HCEC 1CT (cell line): ENCODE measurements at places on chromosomes 16 and 17.

DNA sequence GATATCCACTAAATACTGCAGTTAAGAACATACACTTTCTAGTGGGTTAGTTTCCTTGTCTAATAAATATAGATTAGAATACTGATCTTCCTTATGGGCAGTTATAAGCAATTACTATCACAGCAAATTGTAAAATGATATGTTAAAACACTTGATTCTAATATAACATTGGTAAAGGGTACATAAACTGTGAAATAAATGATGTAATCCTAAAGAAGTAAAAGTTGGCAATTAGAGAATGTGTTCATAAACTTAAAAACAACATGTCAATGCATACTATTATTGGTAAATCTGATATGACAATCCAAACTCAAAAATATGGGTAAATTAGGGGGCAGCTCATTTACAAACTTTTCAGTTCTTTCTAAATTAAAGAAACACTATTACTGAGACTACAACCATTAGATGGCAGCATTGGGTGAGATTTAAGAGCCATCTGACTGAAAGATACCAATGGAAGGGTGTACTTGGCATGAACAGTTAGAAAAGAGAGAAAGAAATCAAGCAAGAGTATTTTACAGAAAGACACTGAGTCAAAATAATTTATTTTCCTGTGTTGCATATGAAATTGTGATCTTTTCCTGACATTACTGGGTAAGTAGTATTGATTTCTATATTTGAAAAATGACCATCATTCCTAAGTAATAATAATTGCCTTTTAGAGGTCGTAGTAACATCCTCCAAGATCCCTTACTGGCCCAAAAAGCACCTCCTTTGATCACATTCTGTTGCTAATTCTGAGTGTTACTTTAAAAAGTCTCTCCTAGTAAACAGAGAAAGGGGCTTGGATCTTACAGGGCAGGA is 119.6 kb downstream of the SPAG9 start:
- peak; percentile 67 for DNase-seq

- no peak for DNase-seq
These were observed 144.9 kb downstream of the WWOX start for GRCh38 chr16:78244131-78244895.

DNA sequence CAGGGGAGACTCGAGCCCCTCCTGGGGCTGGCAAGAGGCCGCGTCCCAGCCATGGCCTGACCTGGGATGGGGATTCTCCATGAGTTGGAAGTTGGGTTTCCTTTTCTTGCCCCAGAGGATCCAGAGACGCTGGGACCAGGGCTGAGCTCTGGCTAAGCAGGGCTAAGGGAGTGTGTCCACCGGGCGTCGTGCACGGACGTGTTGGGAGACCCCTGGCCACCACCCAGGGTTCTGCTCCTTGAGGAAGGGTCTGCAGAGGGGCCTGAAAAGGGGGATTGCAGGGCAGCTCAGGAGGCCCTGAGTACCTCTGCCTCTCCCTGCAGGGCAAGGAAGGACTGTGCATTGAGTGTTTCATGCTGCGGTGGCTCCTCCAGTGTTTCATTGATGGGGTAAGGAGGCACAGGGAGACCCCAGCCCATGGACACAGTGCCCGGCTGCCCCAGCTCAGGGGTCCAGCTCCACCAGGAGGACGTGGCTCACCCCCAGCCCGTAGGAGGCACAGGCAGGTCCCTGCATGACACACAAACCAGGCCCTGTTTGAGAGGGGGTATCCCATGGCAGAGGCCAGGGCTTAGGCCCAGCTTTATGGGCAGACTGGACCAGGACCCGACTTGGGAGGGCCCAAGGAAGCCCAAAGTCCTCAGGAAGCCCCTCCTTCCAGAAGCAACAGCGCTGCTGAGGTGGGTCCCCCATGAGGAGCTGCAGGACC is 47.5 kb downstream of the USP22 start:
- no peak for DNase-seq

- no peak for DNase-seq
These were observed 449.8 kb downstream of the MAF start for GRCh38 chr16:79150632-79151310.

DNA sequence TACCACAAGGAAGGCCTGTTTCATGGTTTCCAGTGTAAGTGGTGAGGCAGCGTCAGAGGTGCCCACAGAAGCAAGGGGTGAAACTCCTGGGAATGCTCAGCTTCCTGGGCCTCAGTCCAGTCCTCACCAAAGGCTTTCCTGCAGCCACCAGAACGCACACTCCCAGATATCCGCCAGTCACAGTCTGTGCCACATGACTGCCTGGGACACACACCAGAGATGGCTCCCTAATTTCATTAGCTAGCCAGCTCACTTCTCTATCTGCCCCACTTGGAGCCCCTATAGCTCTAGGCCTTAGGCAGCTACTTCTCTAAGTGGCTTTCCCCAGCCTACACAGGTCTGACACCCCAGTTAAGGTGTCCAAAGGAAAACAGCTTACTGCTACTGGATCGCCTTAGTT is 77.0 kb downstream of the CYTH1 start:
- DNase-seq, result no peak

DNA sequence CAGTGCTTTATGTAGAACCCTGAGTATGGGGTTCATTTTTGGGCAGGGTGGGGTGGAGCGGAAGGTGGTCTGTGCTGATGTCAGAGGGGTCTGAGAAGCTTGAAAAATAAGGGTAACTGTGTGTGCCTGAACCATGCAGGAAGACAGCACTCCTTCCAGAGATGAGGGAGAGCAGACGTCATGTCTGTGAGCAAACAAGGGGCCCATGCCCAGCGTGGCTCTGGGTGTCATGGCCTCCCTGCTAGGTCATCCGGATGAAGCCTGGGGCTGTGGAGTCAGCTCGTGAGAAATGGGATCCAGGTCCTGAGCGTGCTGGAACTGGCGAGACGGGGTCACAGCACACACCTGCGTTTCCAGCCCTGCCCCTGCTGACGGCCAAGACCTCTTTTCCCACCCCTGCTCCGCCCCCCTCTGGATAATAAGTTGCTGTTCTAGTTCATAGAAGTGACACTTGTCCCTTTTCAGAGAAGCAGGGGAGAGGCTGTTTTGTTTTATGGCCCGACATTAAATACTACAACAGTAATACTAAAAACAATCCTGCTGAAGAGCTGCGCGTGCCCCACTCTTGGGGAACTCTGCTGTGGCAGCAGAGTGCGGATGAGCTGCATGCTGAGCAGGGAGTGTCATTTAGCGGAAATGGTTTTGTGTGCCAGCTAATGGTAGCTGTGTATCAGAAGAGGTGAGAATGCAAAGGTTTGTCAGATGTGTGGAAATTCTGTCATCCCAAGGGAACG is 92.6 kb downstream of the RPTOR start:
- no peak for DNase-seq

GRCh38 chr17:81167638-81168037 is 1.6 kb upstream of the AATK start:
- no peak for DNase-seq

DNA sequence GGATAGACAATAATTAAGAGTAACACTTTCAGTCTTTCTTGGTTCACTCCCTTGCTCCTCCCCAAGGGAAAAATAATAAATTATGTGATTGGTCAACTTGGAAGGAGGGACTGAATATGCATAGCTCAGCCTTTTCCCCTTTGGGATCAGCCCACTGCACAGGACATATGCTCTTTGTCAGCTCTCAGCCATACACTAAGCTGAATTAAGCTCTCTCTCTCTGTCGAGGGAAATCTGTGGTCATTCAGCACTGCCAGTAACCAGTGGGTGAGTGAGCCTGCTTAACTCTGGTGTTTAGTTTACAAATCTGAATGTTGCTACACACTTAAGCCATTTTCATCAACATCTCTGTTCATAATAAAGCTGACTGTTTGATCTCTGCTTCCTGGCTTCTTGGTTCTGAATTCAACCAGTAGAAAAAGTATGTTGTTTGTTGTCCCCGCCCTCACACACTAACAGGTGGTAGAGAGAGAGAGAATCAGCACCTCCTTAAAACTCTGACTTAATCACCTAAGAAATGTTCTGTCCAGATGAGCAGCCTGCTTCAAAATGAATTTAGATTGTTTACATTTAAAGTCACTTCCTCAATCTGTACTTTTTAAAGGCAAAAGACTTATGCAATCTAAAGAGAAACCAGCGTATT is 102.3 kb upstream of the C17orf78 start:
- DNase-seq, result peak; percentile 65

DNA sequence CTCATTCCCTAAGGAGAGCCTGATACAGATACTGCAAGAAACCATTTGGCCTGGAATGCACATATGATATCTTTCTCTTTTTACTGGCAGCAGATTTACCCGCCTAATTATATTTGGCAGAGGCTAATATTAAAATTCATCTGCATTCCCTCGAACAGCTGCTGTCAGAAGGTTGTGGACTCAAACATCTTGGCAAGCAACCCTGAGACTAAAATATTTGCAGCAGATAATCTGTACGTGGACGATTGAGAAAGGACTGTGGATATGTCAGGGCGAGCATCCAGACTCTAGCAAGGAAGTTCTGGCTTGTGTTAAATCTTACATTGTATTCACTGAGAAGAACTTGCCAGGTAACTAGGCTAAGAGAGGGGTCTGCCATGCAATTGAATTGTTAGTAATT is 65.2 kb downstream of the SNX20 start:
- no peak for DNase-seq

- no peak for DNase-seq
These were observed 7.9 kb upstream of the UBE2I start for GRCh38 chr16:1301562-1301961.

GRCh38 chr16:58820411-58820810 is 86.3 kb upstream of the GOT2 start:
- DNase-seq, result no peak

DNA sequence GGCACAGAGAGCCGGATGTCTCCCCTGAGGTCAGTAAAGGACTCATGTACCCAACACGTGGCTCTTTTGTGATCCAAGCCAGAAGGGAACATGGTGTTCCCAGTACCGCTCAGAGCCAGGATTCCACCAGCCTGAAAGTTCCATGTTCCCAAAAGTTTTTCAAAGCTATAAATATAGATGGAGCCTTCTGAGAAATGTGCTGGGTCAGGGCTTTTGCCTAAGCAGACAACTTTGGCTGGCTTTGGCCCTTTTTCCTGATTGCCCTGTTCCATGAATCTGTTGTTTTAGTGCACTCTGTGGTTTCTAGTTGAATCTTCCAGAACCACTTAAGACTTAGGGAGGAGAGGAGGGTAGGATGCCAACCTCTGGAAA is 128.5 kb upstream of the HS3ST2 start:
- DNase-seq, result peak; percentile 63

DNA sequence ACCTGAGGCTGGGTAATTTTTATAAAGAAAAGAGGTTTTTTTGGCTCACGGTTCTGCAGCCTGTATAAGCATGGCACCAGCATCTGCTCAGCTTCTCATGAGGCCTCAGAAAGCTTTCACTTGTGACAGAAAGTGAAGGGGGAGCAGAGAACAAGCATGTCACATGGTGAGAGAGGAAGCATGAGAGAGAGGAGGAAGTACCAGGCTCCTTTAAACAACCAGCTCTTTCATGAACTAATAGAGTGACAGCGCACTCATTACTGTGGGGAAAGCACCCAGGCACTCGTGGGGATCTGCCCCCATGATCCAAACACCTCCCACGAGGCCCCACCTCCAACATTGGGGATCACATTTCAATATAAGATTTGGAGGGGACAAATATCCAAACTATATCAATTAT is 86.8 kb downstream of the USP32 start:
- DNase-seq, result no peak

DNA sequence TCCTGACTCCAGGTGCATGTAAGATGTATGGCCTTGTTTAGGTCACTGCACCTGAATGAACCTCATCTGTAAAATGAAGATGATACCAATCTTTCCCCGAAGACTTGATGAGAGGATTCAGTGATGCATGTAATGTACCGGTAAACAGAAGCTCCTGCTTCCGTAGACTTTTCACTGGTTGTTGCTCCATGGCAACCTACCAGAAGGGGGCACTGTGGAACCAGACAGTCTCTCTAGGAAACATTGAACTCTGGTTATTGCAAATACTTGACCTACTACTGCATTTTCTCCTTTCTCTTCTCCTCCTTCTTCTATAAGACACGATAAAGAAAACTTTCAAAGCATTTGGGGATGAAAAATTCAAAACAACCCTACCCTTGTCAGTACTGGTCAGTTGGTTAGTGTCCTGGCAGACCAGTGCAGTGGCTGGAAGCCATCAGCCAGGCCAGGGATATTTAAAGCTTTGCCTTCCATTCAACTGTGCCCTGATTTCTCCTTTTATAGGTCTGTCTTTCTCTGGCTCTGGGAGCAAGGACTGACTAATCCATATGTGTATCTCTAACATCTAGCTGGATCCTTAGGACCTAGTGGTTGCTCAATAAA is 667.4 kb upstream of the SALL1 start:
- peak; percentile 72 for DNase-seq

DNA sequence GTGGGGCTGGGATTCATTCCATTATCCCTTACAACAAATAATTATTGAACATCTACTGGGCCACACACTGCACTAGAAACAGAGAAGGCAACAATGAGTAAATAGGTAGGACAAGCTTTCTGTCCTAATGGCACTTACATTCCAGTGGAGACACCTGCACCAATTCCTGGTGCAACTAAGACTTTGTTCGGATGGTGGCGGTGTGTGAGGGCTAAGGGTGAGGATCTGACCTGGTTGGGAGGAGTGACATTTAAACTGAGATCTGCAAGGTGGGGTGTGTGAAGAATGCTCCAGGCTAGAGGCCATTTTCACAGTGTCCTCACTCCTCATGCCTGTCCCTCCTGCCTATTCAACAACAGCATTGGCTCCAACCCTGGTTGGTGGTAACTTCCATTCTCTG is 510.0 kb downstream of the XYLT1 start:
- no peak for DNase-seq

- DNase-seq, result no peak
These were observed 3.4 kb downstream of the KRT32 start for GRCh38 chr17:41463746-41464145.

DNA sequence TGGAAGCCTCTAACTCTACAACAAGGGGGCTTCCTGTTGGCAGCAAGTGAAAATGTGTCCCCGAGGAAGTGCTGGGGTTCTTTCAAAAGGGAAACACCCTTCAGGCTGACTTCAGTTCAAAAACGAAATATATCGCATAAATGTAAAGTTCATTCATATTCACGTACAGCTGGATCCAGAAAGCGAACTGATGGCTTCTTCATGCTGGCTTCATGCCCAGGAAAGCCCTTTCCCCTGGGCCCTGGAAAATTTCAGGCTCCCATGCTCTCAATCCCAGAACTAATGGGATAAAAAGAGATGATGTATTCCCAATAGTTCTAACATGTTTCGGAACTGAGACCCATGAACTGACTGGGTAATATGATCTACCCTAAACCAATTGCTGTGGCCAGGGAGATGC is 104.7 kb upstream of the CDH13 start:
- no peak for DNase-seq

- peak; percentile 40 for DNase-seq
These were observed 22.8 kb upstream of the PVALEF start for GRCh38 chr17:81142301-81143199.

DNA sequence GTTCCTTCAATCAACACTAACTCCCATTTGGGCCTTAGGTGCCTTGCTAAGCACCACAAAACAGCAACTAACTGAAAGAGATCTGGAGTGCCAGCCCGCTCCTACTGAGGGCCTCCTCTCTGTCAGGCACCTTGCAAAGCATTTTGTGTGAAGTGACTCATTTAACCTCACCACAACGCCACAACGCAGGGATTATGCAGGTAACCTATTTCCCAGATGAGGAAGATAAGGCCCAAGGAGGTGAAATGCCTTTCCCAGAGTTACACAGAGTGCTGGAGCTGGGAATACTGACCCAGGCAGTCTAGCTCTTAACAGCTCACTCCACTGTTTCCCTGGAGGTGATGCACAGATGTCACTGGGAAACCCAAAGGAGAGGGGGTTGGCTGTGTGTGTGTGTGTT is 32.8 kb downstream of the DRC3 start:
- DNase-seq, result no peak
